ENCODE measurements at places on chromosomes 2 and 18.

GRCh38 chr18:45761512-45762114, 37.6 kb downstream of the SLC14A1 start:
- no peak for DNase-seq

- DNase-seq: no peak
Observed at GRCh38 chr2:278927-279320, 9.0 kb downstream of the ALKAL2 start.

DNA sequence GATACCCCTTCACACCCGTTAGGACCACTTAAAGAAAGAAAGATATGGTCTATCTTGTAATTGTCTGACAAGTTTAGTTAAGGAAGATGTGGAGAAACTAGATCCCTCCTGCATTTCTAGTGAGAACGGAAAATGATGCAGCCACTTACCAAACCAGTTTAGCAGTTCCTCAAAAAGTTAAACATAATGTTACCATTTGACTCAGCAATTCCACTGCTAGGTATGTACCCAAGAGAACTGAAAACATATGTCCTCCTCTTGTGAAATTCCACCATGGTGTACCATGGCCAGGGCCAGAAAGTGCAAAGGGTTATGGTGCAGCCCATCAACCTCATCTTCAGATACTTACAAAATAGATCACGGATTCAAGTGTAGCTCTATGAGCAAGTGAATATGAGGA, 79.0 kb upstream of the ID2 start:
- DNase-seq: no peak

DNA sequence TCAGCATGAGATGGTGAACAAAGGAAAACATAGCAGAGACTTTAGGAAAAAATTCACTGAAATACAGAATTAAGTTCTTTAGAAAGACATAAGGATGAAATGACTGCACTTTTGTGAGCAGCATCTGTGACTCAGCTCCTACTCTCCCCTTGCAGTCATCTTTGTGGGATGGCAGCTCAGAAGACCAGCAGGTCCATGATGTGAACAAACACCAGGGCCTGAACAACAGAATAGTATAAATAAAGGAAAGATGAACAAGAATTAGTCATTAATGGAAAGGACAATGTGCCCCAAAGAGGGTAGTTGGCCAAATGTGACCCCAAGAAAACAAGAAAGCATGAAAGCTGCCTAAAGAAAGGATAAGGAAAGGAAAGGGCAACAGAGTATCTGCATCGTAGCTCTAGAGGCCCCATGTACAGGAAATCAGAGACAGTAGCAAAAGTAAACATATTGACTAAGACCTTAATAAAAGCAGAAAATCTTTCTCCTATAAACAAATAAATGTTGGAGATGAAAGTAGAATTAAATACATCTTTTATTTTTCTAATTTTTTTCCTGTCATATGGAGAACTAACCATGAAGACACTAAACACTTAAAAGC, 318.0 kb downstream of the ZEB2 start:
- no peak for DNase-seq

- DNase-seq: no peak
Observed at GRCh38 chr2:16185801-16186272, 245.5 kb downstream of the MYCN start.

DNA sequence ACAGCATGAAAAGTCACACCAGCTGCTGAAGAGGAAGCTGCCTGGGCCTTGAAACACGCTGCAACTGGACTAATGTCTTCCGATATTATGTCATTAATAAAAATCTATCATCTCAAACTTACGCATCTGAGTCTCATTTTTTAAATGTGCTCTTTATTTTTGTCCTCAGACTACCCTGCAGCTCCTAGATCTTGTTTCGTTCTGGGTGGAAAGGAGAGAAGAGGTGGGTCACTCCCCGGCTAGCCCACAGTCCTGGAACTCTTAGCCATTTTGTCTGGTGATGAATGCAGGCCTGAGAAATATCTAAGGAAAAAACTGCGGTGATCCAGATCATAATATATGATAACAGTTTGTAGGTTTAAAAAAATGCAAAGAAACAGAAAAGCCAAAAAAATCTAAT, 73.3 kb downstream of the TXNL1 start:
- DNase-seq: no peak

- DNase-seq: peak; percentile 22
Observed at GRCh38 chr18:45686891-45687611, 36.9 kb upstream of the SLC14A1 start.

GRCh38 chr2:7057865-7058400, 140.7 kb downstream of the RNF144A start:
- DNase-seq: no peak

GRCh38 chr18:8730080-8730827, 24.9 kb downstream of the MTCL1 start:
- no peak for DNase-seq

GRCh38 chr2:74290466-74291217, 52.6 kb downstream of the SLC4A5 start:
- DNase-seq: peak; percentile 32

- DNase-seq: no peak
Observed at GRCh38 chr18:49015886-49016647, 65.3 kb upstream of the SMAD7 start.

DNA sequence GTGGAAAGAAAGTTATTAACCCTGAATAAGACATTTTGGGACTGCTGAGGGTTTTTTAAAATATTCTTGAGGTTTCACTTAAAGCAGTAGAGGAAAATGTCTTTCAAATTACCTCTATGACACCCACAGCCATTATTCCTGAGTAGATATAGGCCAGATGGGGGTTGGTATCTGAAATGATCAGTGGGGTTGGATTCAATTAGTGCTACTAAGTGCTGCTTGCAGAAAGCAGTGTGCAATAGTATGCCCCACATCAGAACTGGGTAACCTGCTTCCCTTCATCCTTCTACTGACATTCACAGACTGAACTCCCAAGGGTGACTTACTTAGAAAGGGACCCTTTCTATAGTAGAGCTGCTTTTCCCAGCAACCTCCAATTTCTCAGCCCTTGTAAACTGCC, 7.3 kb upstream of the ETAA1 start:
- no peak for DNase-seq

DNA sequence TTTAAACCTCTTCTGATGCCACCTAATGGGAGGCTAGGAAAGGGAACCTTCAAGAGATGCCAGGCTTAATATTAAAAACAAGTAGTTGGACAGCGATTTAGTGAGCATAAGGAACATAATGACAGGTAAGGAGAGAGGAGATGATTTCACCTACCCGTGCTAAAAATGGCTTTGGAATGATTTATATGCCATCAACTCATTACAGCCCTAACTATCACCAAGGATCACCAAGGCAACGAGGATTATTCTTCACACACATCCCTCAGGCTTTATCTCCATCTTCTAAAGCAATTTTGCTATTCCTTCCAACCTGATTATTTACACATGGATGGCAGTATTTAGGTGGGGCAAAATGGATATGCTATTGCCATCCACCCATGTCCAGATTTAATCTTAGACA, 237.8 kb downstream of the DCC start:
- no peak for DNase-seq

DNA sequence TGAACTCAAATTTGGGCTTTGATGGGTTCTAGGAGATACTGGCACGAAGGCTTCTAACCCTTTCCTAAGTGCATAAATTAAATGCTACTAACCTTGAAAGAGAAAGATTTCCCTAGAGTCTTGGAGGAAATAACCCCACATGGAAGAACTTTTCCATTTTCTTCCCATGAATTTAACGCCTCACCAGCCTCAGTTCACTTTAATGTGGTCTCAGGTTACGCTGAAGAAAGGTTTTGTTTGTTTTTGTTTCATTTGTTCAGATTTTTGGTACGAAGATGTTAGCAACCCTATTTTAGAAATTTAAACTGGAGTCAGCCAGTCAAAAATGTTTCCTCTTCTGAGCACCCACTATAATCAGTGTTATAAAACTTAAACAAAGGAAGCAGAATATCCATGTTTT, 30.7 kb downstream of the METTL4 start:
- no peak for DNase-seq

DNA sequence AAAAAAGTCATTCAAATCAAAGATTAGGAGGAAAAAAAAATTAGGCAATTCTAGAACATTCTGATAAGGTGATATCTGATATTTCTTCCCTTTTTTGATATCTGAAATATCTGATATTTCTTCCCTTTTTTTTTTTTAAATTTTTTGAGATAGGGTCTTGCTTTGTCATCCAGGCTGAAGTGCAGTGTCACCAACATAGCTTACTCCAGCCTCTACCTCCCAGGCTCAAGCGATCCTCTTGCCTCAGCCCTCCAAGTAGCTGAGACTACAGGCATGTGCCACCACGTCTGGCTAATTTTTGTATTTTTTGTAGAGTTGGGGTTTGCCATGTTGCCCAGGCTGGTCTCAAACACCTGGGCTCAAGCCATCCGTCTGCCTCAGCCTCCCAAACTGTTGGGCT, 33.9 kb downstream of the MEX3C start:
- DNase-seq: no peak

- DNase-seq: no peak
Observed at GRCh38 chr2:7736646-7737305, 819.6 kb downstream of the RNF144A start.

DNA sequence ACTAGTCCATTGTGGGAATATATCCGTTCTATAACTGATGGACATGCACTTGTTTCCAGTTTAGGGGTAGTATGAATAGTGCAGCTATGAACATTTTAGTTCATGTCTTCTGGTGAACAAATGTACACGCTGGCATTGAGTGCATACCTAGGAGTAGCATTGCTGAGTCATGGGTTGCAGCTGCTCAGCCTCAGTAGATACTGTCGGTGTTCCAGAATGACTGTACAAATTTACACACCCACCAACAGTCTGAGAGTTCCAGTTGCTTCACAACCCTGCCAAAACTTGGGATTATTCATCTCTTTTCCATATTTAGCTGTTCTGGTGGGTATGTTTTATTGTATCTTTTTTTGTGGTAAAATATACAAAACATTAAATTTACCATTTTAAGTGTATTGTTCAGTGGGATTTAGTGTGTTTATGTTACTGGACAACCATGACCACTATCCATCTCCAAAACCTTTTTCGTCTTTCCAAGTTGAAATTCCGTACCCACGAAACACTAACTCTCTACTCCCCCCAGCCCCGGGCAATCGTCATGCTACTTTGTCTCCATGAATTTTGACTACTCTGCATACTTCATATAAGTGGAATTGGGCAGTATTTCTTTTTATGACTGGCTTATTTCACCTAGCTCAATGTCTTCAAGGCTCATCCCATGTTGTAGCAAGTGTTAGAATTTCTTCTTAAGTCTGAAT, 281.0 kb downstream of the PRKCE start:
- no peak for DNase-seq

- no peak for DNase-seq
Observed at GRCh38 chr2:8543383-8544170, 138.3 kb upstream of the ID2 start.

GRCh38 chr2:105734762-105735538, 9.8 kb upstream of the NCK2 start:
- DNase-seq: no peak

- DNase-seq: no peak
Observed at GRCh38 chr2:74945788-74946331, 12.6 kb upstream of the POLE4 start.

- DNase-seq: peak; percentile 26
Observed at GRCh38 chr2:233100192-233100998, 40.3 kb downstream of the INPP5D start.

- no peak for DNase-seq
Observed at GRCh38 chr2:232352511-232353091, 25.9 kb upstream of the ALPP start.

DNA sequence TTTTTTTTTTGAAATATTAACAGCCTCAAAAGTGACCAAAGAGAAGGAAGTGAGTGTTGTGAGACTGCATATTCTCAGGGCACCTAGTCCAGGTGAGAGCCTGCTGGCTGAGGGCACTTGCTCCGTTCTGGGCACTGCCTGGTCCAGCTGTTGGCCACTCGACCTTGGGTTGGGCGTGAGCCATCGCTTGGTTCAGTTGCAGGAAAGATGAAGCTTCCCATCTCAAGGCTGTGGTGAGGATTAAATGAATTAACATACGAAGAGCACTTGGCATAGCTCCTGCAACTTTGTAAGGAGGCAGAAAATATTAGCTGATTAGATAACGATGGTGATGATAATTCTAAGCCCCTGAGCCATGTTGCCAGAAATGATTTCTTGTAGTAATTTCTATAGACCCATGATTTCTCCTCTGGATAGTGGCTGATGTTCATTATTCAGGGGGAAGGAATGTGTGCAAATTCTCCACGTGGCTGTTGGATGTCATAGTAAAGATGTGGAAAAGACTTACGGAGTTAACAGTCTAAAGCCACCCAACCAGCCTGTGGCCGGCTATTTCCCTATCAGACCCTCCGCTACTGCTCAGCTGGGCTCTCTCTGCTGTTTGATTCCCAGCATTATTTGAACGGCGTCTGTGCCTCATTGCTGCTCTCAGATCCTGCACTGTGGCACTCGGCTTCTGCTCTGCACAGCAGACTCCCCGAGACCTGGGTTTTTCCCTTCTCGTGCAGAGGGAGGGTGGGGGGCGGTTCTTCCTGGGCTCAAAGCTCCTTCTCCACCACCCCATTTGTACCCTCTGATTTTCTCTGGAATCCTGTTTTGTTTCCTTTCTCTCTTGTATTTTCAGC, 221.1 kb downstream of the GALR1 start:
- DNase-seq: no peak

DNA sequence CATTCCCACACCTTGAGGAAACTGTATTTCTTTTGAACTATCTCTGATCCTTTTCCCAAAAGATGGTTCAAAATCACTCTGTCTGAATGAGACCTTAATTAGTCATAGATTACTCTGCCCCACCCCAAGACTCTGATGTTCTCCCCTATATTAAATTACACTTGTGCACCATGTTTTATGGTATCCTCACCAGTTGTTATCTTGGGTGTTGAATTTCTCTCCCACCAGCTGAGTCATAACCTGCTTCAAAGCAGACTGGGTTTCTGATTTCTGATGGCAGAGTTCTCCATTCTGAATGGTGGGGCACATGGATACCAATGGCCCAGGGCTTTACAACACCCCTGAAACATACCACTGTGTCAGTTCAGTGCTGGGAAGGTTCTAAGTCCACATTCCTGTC, 15.0 kb downstream of the CDH20 start:
- DNase-seq: no peak

- DNase-seq: no peak
Observed at GRCh38 chr2:14297906-14298305, 334.6 kb upstream of the LRATD1 start.

DNA sequence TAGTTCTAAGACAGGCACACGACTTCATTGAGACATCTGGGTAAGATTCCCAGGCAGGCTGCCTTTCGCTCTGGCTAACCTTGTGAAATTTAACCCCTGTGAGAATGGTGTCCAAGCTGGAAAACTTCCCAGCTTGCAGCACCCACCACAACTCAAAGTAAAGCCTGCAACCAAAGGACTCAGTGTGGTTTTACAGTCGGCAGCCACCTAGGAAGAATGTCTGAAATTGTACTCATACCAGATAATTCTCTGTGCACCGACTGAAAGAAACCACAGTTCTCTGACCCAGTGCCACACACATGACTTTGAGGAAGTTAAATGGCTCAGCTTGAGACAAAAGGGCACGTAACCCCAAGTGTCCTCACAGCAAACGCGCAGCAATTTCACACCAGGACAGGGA, 125.7 kb downstream of the RBMS1 start:
- DNase-seq: no peak

GRCh38 chr18:74197705-74198341, 49.5 kb downstream of the TIMM21 start:
- DNase-seq: no peak

- no peak for DNase-seq
Observed at GRCh38 chr2:201254081-201254730, 6.1 kb upstream of the CASP8 start.

GRCh38 chr2:205613970-205614559, 68.2 kb upstream of the NRP2 start:
- no peak for DNase-seq

- no peak for DNase-seq
Observed at GRCh38 chr2:120499784-120500495, 154.0 kb downstream of the INHBB start.

GRCh38 chr2:157465554-157465953, 21.7 kb upstream of the CYTIP start:
- DNase-seq: no peak
